T-helper 1 cell (primary cell): ENCODE measurements at places on chromosomes 1 and 21.

GRCh38 chr1:19465123-19465522, 20.2 kb downstream of the CAPZB start:
- DNase-seq, result no peak

DNA sequence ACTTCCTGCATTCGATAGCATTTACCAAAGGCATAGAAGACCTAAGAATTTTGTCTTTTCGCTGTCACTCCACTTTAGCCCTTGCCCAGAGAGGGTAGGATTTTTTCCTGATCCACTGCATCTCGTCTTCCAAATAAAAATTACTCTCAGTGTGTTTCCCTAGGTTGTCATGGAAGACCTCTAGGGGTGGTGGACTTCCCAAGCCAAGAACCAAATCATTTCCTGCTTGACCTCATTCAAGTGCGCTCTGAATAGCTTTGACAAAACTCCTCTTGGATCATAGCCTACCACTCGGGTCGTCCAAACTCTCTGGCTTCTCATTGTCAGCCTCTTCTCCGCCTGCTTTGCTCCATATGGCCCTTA, 431 bp upstream of the C1orf52 start:
- no peak for DNase-seq

DNA sequence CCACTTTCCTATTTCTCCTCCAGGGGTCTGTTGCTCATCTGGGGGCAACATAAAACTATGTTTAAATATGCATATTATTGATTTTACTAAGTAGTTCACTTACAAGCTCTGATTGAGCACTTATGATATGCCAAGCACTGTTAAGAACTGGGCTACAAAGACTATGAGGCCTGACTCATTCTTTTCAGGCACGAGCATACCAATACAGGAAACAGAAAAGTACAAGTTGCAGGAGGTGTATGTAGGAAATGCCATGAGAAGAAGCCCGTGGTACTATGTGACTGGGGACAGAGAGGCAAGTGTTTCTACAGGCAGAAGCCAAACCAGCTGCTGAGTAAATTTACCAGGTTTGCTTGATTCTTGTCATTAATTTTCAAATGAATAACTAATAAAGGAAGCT, 120.4 kb upstream of the PTGFR start:
- no peak for DNase-seq

DNA sequence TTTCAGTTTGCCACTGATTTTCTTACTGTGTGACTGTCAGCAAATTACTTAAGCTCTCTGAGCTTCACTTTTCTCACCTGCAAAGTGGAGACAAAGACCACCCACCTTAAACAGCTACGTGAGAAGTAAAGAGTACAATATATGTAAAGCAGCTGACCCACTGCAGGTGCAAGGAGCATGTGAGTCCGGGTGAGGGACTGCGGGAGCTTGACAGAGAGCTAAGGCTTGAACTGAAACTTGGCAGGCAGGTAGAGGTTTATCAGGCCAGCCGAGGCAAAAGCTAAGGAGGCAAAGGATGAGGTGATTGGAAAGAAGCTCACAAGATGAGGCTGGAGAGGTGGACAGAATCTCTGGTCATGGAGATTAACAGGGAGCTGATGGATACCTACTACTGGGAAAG, 36.6 kb downstream of the NIBAN1 start:
- DNase-seq, result no peak

- DNase-seq, result no peak
Measured at GRCh38 chr1:117639741-117640140, 33.9 kb downstream of the TENT5C start.

DNA sequence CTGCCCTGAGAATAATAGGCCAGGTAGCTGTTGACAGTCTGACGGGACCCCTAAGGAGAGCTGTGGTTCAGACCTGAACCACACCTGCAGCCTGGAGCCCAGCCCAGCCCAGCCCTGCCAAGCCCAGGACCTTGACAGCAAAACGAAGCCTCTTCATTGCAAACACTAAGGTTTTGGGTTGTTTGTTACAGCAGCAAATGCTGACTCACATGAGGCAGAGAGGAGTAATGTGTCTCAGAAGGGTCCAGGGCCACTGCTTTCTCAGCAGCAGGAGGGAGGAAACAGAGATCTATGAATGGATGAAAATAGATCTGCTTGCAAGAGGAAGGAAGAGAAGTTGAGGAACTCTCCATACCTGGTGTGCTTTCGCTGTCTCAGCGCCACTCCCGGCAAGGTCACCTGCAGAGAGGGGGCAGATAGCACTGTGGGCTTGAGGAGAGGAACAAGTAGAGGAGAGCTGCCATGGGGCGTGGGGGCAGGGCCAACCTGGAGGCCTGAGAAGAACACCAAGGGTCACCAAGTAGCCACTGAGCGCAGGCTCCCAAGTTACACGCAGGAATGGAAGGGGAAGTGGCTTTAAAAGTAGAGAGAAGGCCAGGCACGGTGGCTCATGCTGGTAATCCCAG, 127.2 kb downstream of the ZNF281 start:
- no peak for DNase-seq

DNA sequence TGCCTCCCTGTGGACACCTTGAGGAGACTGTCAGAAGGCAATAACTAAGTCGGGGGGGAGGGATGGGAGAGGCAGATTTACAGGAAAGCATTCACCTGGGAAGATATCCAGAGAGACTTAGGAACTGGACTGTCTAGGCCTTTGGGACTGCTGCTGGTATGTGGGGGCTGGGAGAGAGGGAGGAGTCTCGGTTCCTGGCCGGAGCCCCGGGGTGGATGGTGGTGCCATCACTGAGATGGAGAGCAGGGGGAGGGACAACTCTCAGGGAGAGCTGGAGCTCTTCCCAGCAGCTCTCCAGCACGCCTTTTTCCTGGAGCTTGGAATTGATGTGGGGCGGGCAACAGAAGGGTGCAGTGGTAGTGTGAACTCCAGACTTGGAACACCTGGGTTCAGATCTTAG, 22.1 kb downstream of the PTPRF start:
- DNase-seq, result no peak

GRCh38 chr1:101697072-101697471, 299.7 kb downstream of the OLFM3 start:
- DNase-seq, result no peak

GRCh38 chr1:193705554-193705981, 519.2 kb upstream of the B3GALT2 start:
- no peak for DNase-seq

GRCh38 chr1:177873238-177873637, 96.6 kb downstream of the SEC16B start:
- no peak for DNase-seq

DNA sequence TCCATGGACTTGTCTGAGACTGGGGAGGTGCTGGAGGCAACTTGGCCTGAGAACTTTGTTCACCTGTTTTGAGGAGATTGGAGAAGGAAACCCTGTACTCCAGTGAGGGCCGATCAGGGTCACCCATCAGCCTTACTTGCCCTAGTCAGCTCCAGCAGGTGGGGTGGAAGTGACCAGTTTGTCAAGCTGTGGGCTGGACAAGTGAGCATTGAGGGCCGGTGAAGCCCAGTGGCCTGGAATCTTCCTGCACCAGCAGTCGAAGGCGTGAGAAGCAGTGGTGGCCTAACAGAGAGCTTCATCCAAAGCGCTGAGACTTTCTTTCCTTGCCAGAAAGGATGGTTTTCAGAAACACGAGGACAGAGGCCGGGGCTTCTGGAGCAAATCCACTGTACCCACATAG, 9.6 kb downstream of the SLC37A1 start:
- no peak for DNase-seq

DNA sequence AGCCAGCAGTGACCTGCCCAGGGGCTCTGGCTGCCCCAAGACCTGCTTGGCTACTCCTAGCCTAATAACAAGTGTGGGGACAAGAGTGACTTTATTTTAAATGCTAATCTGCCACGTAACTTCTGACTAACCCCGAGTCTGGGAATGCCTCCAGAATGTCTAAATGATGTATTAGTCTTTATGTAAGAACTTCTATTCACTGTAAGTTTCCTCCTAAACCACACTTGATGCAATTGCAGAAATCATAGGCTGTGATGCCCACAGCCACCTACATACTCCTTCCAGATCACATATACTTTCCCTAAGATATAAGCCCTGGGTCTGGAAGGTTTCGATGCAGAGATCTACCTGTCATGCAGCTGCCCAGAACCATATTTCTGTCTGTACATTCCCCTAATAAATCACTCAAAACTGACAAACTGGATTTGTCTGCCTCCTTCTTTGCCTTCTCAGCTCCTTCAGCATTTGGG, 5.9 kb upstream of the VPS45 start:
- DNase-seq, result no peak

DNA sequence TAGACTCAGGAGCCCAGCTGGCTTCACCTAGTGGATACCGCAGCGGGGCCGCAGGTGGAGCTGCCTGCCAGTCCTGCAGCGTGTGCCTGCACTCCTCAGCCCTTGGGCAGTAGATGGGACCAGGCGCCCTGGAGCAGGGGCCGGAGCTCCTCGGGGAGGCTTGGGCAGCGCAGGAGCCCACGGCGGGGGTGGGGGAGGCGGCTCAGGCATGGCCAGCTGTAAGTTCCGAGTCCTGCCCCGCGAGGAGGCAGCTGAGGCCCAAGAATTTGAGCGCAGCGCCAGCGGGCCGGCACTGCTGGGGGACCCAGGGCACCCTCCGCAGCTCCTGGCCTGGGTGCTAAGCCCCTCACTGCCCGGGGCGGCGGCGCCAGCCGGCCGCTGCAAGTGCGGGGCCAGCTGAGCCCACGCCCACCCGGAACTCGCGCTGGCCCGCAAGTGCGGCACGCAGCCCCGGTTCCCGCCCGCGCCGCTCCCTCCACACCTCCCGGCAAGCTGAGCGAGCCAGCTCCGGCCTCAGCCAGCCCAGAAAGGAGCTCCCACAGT, 30.9 kb downstream of the UTP25 start:
- DNase-seq, result no peak

DNA sequence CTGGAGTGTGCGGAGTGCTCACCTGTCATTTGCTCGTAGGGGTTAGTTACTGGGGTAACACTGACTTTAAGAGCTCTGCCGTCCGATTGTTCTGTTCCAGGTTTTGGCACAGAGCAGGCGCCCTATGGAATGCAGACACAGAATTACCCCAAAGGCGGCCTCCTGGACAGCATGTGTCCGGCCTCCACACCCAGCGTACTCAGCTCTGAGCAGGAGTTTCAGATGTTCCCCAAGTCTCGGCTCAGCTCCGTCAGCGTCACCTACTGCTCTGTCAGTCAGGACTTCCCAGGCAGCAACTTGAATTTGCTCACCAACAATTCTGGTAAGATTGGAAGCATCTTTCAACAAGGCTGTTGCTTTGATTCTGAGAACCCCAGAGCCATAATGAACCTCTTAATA, 12.6 kb downstream of the ETS2 start:
- no peak for DNase-seq

- DNase-seq, result no peak
Measured at GRCh38 chr1:182685215-182685614, 828 bp upstream of the RGS8 start.

GRCh38 chr1:32246888-32247273, at the start of gene FAM167B:
TSS of gene FAM167B (plus strand) at chr1:32247222. CDS start at chr1:32247422, 200 bp downstream.
- no peak for DNase-seq

GRCh38 chr1:210826686-210827085, 307.3 kb downstream of the KCNH1 start:
- no peak for DNase-seq

GRCh38 chr1:25836695-25837094, 16.9 kb downstream of the MTFR1L start:
- DNase-seq, result no peak

- no peak for DNase-seq
Measured at GRCh38 chr1:180566026-180566425, 7.3 kb downstream of the OVAAL start.

DNA sequence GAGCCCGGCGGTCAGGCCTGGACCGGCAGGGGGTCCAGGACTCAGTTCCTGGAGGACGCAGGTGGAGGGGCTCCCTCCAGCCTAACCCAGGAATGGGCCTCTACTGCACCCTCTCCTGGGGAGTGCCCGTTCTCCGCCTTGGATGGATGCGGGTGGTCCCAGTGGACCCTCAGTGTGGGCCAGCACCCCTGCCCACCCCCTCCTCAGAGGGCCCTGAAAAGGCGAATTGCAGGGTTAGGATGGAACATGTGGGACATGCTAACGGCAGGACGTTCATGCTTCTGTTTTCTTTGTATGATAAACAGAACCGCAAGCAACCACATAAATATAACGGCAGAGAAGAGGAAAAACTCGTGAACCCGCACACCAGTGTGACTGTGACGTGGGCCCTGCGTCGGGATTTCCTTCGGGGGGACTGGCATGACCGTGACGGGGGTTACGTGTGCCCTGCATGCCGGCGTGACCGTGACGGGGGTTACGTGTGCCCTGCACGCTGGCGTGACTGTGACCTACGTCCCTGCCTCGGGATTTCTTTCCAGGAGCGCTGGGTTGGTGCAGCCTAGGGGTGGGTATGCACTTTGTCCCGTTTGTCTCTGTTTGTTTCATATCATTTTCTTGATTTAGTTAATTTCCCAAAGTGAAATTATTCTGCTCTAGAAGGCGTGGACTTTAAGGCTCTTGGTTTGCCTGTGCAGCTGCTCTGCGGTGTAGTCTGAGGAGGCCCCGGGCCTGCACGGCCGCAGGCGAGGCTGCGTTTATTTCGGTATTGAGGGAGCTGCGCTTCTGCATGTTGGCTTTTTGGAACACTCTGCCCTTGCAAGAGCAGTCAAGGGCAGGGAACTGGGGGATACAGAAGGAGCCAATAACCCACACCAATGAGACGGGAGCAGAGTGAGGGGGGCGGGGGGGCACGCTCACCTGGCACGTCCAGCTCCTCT, 3.1 kb downstream of the FTCD start:
- no peak for DNase-seq

GRCh38 chr1:53681977-53682685, 56.8 kb downstream of the GLIS1 start:
- DNase-seq, result peak; percentile 15

- no peak for DNase-seq
Measured at GRCh38 chr21:24310788-24311187, 1296.5 kb downstream of the MRPL39 start.

DNA sequence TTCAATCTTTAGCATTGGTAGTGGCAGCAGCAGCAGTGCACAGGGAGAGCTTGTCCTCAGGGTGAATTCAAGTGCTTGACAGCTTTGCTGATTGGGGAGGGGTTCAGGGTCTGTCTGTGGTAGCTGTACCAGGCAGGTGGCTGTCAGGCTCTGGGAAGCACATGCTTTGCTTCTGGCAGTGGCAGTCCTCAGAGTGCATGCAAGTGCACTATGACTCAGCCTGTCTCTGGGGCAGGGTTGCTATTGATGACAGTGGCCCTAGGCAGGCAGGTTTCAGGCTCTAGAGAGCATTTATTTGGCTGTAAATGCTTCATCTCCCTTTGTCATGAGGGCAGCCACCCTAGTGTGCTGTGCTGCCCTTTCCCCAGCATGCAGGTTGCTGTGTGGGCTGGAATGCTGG, 251.9 kb upstream of the LRRC7 start:
- DNase-seq, result no peak

DNA sequence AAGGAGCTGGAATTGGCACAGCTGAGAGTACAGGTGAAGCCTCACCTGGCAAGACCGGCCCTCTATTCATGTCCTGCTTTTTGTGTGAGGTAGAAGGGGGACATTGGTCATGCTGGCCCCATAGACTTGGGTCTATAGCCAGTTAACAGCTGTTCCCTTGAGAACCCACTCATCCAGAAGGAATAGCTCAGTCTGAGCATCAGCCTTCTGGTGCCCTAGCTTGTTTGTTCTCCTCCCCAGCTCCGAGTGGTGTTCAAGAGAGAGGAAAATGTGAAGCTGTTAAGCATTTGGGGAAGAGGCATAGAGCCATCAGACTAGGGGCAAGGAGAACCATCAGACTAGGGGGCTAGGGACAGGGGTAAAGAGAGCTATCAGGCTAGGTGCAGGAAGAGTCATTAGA, 290.9 kb downstream of the SIPA1L2 start:
- no peak for DNase-seq
